T-helper 22 cell (primary cell): ENCODE measurements at places on chromosomes 12 and 14.

DNA sequence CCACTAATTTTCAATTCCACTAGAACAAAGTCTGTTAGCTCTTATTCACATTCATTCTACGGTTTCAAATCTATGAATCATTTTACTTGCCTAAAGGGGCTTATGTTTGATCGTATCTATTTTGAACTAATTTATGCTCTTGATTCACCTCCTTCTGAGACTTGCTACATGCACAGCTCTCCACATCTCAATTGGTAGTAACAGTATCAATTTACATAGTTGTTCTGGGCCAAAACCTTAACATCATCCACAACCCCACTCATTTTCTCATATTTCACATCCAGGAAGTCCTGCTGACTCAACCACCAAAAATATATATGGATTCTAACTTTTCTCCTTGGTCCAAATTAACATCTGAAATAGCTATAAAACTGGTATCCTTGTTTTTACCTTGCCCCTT lies 208.6 kb downstream of the RASSF9 start:
- no peak for DNase-seq

- DNase-seq, result no peak
Measured at GRCh38 chr14:35050652-35051051, 4.6 kb downstream of the FAM177A1 start.

- no peak for DNase-seq
Measured at GRCh38 chr12:46382408-46382963, 9.9 kb upstream of the SLC38A2 start.

DNA sequence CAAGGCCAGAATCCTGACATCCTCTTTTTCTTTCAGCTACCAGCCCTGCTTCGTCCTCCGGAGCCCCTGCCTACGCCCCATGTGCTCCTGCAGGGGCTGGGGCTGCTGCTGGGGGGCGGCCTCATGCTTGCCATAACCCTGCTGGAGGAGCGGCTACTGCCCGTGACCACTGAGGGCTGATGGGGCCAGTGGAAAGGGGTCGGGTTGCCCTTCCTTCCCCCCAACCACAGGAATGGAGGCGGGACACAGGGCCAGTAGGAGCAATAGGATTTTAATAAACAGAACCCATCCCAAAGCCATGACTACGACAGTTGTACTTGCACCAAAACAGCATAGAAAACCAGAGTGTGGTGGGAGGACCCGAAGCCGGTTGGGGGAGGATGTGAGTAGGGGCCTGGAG lies 7.7 kb downstream of the SLC39A5 start:
- no peak for DNase-seq

GRCh38 chr14:104328607-104329006 lies 190.2 kb downstream of the KIF26A start:
- no peak for DNase-seq

DNA sequence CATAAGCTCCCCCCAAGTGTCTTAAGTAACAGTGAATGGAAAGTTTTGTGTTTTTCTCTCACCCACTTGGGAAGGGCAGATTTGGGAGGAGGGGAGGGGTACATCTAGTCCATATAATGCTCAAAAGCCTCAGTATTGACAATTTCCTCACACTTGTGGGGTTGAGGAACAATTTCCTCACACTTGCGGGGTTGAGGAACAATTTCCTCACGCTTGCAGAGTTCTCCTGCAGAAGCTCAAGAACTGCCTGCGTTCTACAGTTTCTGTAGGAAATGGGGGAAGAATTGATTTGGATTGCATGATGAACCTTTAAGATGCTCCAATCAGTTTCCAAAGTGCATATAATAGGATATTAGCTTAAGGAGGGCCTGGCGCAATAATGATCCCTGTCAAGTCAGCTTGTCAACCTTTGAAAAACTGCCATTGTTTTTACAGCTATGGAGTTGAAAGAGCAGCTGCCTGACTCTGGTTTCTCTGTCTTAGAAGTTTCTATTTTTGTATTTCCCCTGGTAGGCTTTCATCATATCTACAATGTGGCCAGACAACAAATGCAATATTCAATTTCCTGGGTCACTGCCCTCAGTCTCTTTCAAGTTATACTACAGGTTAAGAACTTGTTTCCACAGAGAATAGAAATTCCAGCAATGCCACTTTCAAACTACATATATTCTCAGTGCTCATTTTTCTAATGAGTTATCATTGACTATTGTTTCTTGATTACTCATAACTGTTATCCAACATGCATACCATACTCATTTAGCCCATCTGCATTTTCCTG lies 66.5 kb downstream of the PLEKHG7 start:
- no peak for DNase-seq

GRCh38 chr12:108046650-108047049 lies 82.4 kb upstream of the WSCD2 start:
- no peak for DNase-seq

GRCh38 chr14:33045760-33046159 lies 107.1 kb downstream of the NPAS3 start:
- no peak for DNase-seq

DNA sequence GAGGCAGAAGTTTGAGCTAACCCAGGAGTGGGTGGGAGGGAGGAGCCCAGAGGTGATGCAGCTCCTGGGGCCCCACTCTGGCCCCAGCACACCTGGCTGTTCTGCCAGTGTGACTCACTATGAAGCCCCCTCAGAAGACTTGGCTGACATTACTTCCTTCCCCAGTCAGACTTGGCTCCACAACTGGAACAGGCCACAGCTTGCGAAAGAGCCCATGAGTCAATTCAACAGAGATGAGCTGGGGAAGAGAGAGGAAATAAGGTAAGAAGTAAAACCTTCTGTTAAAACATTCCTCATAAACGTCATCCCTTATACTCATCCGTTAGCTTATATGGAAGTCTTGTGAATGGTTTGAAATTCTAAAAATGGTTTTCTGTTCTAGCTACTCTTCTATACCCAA lies 245.9 kb downstream of the ADAMTS20 start:
- no peak for DNase-seq

- DNase-seq, result no peak
Measured at GRCh38 chr12:96812153-96812552, 94.9 kb upstream of the NEDD1 start.

- DNase-seq, result no peak
Measured at GRCh38 chr14:92692822-92693226, 55.6 kb downstream of the LGMN start.

DNA sequence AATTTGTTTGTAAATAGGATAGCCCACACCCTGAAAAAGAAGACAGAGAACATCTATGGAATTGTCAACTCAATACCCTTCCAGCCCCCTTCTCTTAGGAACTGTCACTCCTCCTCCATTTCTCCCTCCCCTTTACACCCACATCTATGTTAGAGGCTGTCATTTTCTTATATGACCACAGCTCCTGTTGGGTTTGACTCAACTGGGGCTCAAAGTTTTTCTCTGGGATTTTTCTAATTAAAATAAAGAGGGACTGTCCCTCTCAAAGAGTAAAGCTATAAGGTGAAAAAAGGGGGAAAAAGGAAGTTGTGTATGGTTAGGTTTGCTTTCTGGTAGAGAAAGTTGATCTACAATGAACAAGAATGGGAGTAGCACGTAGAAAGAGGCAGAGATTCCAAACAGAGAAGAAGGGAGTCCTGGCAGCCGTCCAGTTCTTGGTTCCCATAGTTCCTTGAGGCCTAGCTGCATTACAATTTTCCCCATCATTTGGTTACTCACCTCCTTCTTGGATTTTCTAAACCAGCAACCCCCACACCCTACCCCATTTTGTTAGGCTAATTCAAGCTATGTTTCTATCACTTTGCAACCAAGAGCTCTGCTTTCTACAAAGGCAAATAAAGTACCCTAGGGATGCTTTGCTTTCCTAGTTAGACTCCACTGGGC lies 44.3 kb upstream of the STK38L start:
- no peak for DNase-seq

- no peak for DNase-seq
Measured at GRCh38 chr12:23816394-23816851, 133.0 kb downstream of the SOX5 start.

GRCh38 chr12:113359133-113359938 lies 949 bp downstream of the PLBD2 start:
- DNase-seq, result no peak

- DNase-seq, result peak; percentile 6
Measured at GRCh38 chr12:111597831-111598636, 1.1 kb downstream of the ATXN2 start.

DNA sequence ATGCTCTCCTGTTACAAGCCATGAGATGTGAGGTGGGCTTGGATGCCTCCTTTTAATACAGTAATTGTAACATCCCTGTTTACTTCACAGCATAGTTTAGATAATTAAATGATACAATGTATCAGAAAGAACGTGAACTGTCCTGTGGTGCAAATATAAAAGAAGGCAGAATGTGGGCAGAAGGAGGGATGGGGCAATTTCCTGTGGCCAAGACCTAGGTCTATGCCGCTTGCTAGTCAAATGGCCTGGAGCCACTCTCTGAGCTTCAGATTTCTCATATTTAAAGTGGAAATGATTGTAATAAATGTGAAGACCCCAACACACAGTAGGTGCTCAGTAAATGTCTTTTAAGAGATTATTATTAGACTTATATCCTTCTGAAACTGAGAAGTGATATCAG lies 24.0 kb upstream of the EVL start:
- DNase-seq, result no peak

- no peak for DNase-seq
Measured at GRCh38 chr14:21227981-21228380, 41.3 kb downstream of the HNRNPC start.

DNA sequence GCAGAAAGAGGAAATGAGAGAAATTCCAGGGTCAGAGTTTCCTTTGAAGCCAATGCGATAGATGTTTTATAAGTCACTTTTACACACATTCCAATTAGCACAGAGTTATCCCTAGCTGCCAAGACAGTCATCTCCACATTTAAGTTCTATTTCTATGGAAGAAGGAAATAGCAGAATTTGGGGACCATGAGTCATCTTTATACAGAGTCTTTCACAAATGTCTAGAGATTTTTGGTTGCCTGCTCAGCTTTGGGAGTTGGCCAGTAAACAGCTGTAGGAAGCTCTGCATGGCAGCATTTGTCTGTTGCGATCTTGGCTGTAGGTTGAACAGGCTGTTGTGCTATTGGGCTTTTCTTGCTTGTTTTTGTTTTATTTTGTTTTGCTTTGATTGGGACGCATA lies 884.3 kb downstream of the GALC start:
- no peak for DNase-seq

GRCh38 chr12:132517013-132517739 lies 27.2 kb downstream of the FBRSL1 start:
- no peak for DNase-seq

DNA sequence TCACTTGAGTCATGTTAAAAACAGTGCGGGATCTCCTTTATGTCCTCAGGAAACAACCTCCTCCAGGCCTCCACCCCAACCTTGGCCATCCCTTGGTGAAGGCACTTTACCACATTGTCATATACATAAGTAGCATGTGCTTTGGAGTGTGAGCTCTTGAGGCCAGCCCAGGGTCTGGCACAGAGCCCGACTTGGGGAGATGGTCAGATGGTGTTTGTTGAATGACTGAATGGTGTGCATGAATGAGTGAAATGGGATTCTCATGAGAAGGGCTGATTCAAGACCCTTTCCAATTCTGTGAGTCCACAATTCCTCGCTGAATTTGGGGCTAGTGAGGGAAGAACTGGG lies 52.9 kb upstream of the DLK1 start:
- DNase-seq, result no peak

- DNase-seq, result no peak
Measured at GRCh38 chr12:56071648-56072047, 8.3 kb upstream of the ERBB3 start.
